ENCODE measurements at places on chromosomes 2 and 18.

GRCh38 chr2:47607005-47607679 is 175.8 kb upstream of the MSH6 start:
- no peak for DNase-seq

GRCh38 chr2:176581557-176582165 is 312.4 kb downstream of the MTX2 start:
- no peak for DNase-seq

GRCh38 chr18:13810950-13811485 is 12.9 kb upstream of the MC5R start:
- DNase-seq: no peak

DNA sequence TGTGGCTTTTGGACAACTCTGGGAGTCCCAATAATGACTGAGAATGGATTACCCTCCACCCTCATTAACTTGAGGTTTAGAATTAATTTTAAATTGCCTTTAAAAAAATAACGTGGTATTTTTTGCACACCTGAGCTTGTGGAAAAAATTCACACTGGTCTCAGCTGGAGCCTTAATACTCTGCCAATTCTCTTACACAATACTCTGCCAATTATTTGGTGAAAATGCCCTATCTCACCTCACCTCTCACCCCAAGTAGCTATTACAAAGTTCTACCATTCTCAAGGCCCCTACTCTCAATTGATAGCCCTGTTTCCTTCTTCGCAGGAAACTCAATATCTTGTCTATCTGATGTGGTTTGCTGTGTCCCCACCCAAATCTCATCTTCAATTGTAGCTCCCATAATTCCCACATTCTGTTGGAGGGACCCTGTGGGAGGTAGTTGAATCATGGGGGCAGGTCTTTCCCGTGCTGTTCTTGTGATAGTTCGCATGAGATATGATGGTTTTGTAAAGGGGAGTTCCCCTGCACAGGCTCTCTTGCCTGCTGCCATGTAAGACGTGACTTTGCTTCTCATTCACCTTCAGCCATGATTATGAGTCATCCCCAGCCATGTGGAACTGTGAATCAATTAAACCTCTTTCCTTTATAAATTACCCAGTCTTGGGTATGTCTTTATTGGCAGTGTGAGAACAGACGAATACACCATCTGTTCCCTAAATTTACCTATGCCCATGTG is 27.4 kb upstream of the C2orf69 start:
- DNase-seq: no peak

DNA sequence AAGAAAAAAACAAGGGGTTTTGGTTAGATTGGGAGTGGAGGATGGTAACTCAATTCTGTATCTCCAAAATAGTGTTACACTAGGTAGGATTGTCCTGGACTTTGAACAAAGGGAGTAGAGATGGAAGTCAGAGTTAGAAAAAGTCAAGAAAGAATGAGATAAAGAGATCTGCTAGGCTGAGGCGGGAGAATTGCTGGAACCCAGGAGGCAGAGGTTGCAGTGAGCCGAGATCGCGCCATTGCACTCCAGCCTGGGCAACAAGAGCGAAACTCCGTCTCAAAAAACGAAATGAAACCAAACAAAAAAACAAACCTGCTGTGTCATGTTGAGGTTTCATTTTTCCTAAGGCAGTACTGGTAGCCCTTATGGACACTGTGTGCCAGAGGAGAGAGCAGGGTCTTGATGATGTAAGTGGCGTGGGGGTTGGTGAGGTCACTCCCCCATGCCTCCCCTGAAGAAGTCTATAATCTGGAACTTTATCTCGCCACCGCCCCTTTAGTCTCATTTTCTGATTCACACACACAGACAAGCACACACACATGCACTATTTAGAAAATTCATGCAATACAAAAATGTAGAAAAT is 10.5 kb downstream of the DRC1 start:
- DNase-seq: peak; percentile 11

GRCh38 chr18:79520478-79521390 is 125.0 kb downstream of the NFATC1 start:
- no peak for DNase-seq

DNA sequence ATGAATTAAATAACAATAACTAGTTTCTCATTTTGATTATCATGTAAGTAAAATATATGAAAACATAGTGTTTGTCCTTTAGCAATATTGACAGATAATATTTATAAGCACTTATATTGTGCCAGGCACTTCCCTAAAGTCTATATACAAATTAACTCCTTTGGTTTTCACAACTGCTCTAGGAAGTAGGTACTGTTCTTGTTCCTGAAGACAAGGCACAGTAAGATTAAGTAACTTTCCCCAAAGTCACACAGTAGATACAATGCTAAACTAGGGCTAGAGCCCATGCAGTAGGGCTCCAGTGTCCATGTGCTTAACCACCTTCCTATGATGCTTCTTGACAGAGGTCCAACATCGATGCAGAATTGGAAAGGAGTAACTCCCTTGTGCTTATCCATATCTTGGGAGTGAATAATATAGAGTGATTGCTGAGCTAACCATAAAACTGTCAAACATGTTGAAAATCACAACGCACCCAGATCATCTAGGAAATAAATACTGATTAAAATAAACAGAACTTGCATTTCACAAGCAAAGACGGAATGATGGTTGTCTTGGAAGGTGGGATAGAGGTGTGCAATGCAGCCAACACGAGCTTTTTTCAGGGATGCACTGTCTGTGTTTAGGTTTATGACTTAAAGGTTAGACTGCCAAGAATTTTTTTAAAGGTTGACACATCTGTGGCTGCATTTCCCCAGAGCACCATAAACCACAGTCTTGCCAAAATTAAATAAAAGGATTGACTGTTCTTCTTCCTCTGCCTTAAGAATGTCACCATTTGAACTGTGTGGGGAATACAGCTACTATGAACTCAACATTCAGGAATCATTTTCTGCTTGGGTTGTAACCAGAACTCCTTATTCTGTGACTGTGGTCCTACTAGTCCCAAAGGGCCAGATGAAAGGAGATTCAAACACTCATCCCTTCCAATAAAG is 80.8 kb downstream of the ANKRD44 start:
- no peak for DNase-seq

DNA sequence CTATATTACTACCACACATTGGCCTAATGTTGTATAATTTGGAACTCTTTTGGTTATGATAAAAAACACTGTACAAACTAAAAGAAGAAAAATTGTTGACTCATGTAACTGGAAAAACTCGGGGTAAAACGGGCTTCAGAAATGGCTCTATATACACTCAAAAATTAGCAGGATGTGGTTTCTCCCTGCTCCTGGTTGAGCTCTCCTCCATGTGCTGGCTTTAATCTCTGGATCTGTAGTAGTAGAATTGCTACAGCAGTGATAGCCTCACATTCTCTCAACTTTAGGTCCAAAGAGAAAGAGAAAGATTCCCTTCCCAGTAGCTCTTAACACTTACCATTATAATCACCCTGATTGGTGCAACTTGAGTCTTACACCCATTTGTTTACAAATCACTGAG is 274.9 kb upstream of the GALNT5 start:
- DNase-seq: no peak

GRCh38 chr2:39120521-39120770 is 405 bp downstream of the SOS1 start:
- DNase-seq: no peak

GRCh38 chr2:7577769-7578168 is 660.6 kb downstream of the RNF144A start:
- DNase-seq: no peak

GRCh38 chr18:4597301-4597700 is 142.2 kb upstream of the DLGAP1 start:
- no peak for DNase-seq

GRCh38 chr2:147482111-147482895 is 362.5 kb upstream of the ACVR2A start:
- no peak for DNase-seq

GRCh38 chr18:53004798-53005197 is 664.8 kb downstream of the DCC start:
- no peak for DNase-seq

- DNase-seq: no peak
Observed at GRCh38 chr18:57210107-57210715, 63.3 kb downstream of the BOD1L2 start.

DNA sequence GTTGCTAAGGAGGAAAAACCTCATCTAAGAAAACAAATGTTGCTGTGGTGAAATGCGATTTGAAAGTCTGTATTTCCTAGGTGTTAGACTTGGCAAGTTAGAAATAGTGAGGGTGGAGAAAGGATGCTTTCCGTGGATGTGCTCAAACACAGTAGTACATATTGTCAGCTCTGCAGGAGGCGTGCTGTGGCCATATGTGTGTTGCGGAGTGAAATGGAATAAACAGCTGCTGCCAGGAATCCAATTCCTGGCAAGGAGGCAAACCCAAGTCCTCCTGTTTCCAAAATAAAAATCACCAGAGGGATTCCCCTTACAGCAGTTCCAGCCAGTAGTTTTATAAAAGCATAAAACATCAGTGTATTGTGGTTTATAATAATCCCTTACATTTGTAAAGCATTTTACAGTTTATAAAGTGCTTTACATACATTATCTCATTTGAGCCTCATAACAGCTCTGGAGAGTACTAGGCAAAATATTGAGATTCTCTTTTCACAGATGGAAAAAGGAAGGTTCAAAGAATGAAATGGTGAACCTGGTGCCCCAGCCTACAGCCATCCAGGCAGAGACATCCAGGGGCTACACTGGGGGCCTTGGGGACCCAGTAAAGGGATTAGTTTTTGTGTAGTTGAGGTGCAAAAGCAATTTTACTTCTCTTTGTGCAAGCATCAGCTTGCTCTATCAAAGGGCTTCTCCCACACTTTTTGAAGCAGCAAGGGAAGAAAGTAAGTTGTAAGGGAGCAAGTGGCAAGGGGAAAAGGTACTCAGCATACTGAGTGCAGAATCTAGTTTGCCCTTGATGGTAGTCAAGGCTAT is 206.0 kb downstream of the AGPS start:
- DNase-seq: no peak

- no peak for DNase-seq
Observed at GRCh38 chr2:212882626-212883025, 268.8 kb downstream of the IKZF2 start.

- no peak for DNase-seq
Observed at GRCh38 chr18:7754725-7755181, 187.6 kb downstream of the PTPRM start.

DNA sequence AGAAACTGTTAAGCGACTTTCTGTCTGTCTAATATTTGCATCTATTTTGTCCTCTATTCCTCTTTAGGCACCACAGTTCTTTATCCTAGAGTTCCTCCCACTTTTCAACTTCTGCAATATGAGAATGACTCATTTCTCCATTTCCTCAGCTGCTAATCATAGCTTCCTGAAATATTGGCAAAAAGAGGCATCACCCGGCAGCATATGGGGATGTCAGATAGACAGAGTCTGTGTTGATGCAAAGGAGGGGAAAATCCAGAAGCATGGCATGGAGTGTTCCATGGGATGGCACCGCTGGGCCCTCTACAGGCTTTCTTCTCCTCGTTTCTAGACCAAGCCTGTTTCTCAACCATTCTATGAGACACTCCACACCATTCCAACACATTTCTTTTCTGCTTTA is 93.4 kb downstream of the DOCK10 start:
- no peak for DNase-seq

DNA sequence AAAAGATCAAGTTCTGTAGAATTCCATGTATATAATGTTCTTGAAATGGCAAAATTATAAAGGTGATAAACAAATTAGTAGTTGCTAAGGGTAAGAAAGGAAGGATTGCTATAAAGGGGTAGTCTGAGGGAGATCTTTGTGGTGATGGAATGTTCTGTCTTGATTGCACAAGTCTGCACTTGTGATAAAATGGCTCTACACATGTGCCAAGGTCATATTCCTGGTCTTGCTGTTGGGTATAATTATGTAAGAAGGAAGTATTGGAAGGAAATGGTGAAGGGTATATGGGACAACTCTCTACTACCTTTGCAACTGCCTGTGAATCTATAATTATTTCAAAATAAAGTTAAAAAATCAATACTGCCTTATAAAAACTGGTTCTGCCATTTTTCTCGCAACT is 15.3 kb downstream of the SGPP2 start:
- no peak for DNase-seq

DNA sequence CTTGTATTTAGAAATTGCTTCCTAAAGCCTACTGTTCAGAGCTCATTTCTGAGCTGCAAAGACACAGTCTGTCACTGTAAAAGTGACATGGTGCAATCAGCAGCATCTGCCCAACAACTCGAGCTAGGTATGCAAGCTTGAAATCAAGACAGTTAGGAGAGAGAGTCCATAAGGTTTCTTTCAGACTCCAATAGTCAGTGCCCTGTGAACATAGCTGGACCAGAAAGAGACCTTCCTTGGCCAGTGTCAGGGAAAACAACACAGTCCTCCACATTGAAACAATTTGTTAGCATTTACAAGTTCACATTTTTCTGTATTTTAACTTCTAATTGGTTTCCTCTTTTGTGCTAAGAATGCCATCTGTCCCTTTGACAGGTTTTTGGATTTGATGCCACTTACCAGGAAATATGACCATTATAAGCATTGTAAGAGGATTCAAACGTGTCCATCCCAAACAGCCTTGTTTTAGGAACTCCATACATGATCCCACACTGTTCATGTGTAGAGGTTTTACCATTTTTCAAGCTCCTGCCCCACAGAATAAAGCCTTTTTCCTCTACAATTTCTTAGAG is 8.9 kb upstream of the MYCN start:
- DNase-seq: no peak

DNA sequence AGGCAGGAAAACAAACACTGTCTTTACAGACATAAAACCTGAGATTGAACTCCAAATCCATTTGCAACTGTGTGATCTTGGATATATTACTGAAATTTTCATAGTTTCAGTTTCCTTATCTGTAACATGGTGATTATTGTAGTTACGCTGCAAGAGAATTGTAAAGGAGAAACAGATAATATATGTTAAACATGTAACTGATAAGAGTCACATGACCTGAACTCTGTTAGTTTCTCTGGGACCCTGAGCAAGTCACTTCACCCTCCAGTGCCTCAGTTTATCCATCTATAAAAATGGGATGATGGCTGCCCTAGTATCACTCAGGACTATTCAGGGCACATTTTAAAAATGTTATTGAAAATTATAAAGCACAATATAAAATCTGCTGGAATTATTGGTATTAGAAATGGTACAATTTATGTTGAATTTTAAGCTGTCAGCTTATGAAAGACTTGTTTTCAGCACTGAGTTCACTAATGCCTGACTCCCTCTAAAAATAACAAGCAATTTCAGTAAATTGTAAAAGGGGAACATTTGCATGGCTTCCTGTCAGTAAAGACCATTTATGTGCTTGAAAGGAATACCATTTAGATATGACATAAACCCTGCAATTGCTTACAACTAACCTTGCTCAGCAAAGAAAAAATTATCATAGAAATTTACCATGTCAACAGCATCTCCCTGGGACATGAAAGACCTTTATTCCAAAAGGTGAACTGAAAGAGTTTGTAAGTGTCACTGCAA is 393.5 kb downstream of the RAD51AP2 start:
- no peak for DNase-seq

GRCh38 chr18:8702668-8703067 is 2.7 kb upstream of the MTCL1 start:
- no peak for DNase-seq

GRCh38 chr2:239131521-239131920 is 269.3 kb downstream of the HDAC4 start:
- no peak for DNase-seq

GRCh38 chr2:3654011-3654410 is 4.0 kb upstream of the ALLC start:
- DNase-seq: no peak

GRCh38 chr2:33589444-33589843 is 9.7 kb downstream of the FAM98A start:
- DNase-seq: no peak
